Activated naive CD8-positive, alpha-beta T cell treated with anti-CD3 and anti-CD28 coated beads for 36 hours (primary cell): ENCODE measurements at places on chromosomes 1 and 21. TPM values are rescaled to one million over a fixed set of nuclear protein-coding genes. Genes with fewer than 3 reads are reported as not detected.

DNA sequence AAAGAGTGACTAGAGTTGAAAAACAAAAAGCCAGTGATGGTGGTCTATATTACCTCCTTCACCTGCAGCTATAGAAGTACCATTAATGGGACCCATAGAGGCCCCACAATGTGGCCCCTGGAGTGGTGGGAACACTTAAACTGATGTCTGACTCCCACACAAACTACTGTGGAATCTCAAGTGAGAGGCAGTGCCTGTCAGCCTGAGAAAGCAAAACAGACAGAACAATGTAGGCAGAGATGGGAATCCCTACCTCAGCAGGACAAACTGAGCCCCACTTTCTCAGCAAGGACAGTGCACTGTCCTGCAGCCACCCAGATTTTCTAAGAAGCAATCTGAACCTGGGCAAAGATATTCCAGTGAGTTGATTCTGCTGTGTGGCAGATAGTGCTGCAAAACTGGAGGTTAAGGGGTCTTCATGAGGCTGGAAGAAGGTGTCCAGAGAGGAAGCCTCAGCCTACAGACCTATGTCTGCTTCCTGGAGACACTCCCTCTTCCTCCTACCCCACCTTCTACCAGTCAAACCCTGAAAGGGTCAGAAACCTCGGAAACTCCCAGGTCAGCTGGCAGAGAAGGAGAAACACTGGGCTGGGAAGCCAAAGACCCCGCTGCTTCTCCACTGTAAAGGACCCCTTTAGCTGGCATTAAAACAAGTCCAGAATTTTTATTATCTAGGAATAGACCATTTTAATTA is 228.7 kb downstream of the C1orf94 start:
- no peak for DNase-seq
- peaks cover 20% of the 10 kb centered on the region for H3K27me3 ChIP-seq
- no peak overlapping the region for H3K27ac ChIP-seq
- H3K4me1 ChIP-seq: no peaks in the 10 kb centered on the region
- no peaks in the 10 kb centered on the region for H3K36me3 ChIP-seq

DNA sequence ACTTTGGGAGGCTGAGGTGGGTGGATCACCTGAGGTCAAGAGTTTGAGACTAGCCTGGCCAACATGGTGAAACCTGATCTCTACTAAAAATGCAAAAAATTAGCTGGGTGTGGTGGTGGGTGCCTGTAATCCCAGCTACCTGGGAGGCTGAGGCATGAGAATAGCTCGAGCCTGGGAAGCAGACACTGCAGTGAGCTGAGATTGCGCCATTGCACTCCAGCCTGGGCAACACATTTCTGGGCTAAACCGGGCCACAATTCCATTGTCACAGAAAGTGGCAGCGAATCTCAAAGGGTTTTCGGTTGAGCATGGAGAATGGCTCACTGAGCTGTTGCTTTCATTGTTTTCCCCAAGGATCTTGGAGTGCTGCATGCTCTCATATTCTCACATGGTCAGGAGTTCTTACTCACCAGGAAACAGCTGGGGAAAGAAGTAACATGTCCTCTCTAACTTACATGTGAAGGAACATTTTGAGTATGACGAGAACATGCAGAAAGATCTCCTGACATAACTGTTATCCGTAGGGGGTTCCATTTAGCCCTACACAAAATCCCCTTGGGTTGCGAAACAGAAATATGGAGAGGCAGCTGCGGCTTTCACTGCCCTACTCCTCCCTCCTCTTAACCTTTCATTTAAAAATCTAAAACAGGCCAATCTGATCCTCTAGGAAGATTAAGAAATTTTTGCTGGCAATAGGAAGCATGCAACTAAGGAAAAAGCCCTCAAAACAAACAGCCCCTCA is 341.1 kb downstream of the PCP4 start:
- no peak for DNase-seq
- H3K27ac ChIP-seq: no peak overlapping the region

DNA sequence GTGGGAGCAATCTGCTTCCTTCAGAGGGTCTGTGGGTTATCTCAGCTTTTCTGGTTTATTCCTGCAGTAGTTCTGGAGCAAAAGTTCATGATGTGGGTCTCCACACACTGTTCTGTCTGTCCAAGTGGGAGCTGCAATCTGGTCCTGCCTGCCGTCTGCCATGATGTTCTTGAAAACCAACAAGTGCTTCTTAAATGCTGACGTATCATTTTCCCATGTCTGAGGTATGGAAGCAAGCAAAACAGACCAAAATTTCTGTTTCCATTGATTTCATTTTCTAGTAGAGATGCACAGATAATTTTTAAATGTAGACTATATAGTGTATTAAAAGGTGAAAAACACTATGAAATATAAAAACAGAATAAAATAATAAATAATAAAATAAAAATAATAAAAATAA is 65.2 kb downstream of the SERINC2 start:
- no peak for DNase-seq
- H3K27ac ChIP-seq: no peak overlapping the region
- H3K36me3 ChIP-seq: no peaks in the 10 kb centered on the region
- no peaks in the 10 kb centered on the region for H3K4me1 ChIP-seq

ERICH3 gene
- not detected for total RNA-seq

DNA sequence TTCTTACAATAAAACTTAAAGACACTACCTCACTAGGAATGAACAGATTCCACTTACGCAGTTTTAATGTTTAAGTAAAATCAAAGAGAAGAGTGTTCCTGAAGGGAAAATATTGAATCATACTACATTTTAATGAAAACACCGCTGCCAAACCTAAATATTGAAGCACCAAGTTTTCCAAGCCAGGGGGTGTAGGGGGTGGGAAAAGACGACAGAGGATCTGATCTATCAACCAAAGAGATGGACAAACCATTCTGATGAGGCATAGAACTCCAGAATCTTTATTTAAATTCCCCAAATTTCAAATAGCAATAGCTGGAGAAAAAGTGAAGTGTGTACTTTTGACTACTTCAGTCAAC is 1.2 kb downstream of the ELK4 start:
- H3K4me3 ChIP-seq: peak overlapping the region; percentile 92
- peaks cover 42% of the 10 kb centered on the region for H3K36me3 ChIP-seq
- no peak for DNase-seq
- H3K27me3 ChIP-seq: peaks cover 2% of the 10 kb centered on the region
- H3K4me1 ChIP-seq: peaks cover 50% of the 10 kb centered on the region
- peak overlapping the region; percentile 97 for H3K27ac ChIP-seq

- peaks cover 41% of the 10 kb centered on the region for H3K36me3 ChIP-seq
- DNase-seq: no peak
- no peak overlapping the region for H3K4me3 ChIP-seq
- H3K27me3 ChIP-seq: no peaks in the 10 kb centered on the region
- no peak overlapping the region for H3K27ac ChIP-seq
Measured at GRCh38 chr1:181016563-181016962, 6.1 kb downstream of the STX6 start.

PRKAA2 gene
- 0.02 TPM for total RNA-seq

- no peaks in the 10 kb centered on the region for H3K36me3 ChIP-seq
- H3K4me1 ChIP-seq: no peaks in the 10 kb centered on the region
- H3K4me3 ChIP-seq: no peak overlapping the region
- H3K27me3 ChIP-seq: no peaks in the 10 kb centered on the region
- no peak overlapping the region for H3K27ac ChIP-seq
Measured at GRCh38 chr1:147504801-147505311, 36.4 kb upstream of the BCL9 start.

GUCA2B gene
- total RNA-seq: not detected

DNA sequence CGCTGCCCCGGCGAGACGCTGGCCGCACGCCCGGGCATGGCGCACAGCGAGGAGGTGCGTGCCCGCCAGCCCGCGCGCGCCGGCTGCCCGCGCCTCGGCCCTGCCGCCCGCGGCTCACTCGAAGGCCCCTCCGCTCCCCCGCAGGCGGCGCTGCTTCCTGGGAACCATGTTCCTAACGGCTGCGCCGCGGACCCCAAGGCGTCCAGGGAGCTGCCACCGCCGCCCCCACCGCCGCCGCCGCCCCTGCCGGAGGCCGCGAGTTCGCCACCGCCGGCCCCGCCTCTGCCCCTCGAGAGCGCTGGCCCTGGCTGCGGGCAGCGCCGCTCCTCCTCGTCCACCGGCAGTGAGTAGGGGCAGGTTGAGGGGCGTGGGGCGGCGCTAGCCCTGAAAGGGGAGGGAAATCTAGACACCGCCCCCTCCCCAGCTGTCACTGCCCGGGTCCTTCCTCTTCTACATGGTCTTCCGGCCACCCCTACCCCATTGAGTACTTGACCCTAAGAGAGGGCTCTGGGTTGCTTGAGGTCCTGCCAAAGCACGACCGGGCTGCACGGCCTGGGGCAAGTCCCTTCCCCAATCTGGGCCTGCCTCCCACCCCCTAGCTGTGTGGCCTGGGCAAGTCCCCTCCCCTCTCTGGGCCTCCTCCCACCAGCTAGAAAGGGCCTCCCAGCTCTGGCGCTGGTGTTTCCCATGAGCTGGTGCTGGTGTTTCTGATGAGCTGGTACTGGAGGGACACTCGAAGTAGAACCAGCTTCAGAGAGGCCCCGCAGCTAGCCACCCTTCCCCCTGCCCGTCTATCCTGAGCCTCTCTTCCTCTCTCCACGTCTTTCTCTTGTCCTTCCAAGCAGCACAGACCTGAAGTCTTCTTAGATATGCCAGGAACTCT is 17.0 kb downstream of the TNFRSF25 start:
- no peaks in the 10 kb centered on the region for H3K36me3 ChIP-seq
- H3K27me3 ChIP-seq: peaks cover 79% of the 10 kb centered on the region
- H3K4me3 ChIP-seq: no peak overlapping the region
- no peak overlapping the region for H3K27ac ChIP-seq
- no peak for DNase-seq

GRCh38 chr1:24720152-24720551 is 25.1 kb upstream of the CLIC4 start:
- peaks cover 4% of the 10 kb centered on the region for H3K27me3 ChIP-seq
- DNase-seq: no peak
- no peak overlapping the region for H3K4me3 ChIP-seq

PPFIA4 gene
- total RNA-seq: 20.8 TPM
